Neural crest cell (in vitro differentiated cells): ENCODE measurements at places on chromosomes 6 and 20. TPM values are rescaled to one million over a fixed set of nuclear protein-coding genes. Genes with fewer than 3 reads are reported as not detected.
A peak's percentile ranks its signal among the peaks of the same experiment; 100 is the strongest.

DNA sequence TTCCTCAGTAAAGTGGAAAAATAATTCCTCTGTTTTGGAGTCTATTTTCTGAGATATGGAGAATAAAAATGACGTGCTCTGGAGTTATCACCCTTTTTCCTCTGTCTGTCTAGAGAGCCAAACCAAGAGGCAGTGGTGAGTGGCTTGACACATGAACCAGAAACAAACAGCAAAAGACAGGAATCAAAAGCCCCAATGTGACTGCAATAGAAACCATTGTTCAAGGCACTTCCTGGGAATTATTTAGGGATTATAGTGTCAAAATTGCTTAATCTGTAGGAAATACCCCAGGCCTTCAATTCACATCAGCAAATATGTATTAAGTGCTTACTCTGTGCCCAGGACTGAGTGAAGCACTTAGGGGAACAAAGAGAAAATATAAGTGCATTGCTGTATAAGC is 560.4 kb upstream of the JAG1 start:
- no peak for DNase-seq

DNA sequence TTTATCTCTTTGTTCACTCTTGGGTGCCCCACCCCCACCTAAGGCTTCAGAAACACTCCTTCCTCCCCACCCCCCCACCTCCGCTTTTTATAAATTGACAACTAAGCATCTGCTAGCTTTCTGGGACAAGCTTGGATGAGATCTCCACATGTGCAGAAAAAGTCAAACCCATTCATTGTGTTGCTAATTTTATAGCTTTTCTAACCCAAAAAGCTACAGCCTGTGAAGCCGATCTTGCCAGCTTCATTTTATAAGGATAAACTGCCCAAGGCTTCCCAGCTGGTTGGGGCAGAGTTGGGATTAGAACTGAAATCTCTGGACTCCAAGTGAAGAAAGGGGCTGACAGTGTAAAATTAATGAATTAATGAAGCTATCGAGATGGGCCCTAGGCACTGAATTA is 24.1 kb downstream of the BPIFB4 start:
- no peak for DNase-seq

GRCh38 chr20:36736451-36737182 is 9.3 kb downstream of the NDRG3 start:
- DNase-seq, result no peak

GRCh38 chr6:21392177-21392576 is 201.4 kb upstream of the SOX4 start:
- DNase-seq, result no peak

- DNase-seq, result no peak
Measured at GRCh38 chr20:12882832-12883506, 125.8 kb upstream of the SPTLC3 start.

GRCh38 chr6:9398071-9398766 is 962.9 kb upstream of the SLC35B3 start:
- no peak for DNase-seq

GRCh38 chr20:34522969-34523871 is 7.0 kb downstream of the DYNLRB1 start:
- DNase-seq, result peak; percentile 63

GRCh38 chr20:642398-643174 is 10.4 kb downstream of the SRXN1 start:
- DNase-seq, result no peak

MUC22 gene
- total RNA-seq, result not detected in 2 replicates

NINL gene
- 41.2 and 44.0 TPM in 2 replicates for total RNA-seq

NKAIN2 gene
- total RNA-seq, result 0.36 and 1.1 TPM in 2 replicates

KIF3B gene
- total RNA-seq, result 44.0 and 45.5 TPM in 2 replicates

PRRT1 gene
- total RNA-seq, result 3.1 and 4.1 TPM in 2 replicates

ABCC10 gene
- 34.1 and 35.2 TPM in 2 replicates for total RNA-seq

REM1 gene
- not detected in 2 replicates for total RNA-seq

PROKR2 gene
- total RNA-seq, result not detected in 2 replicates

NCOA7 gene
- total RNA-seq, result 11.0 and 11.2 TPM in 2 replicates
